ENCODE measurements at places on chromosomes 6 and 20.
A peak's percentile ranks its signal among the peaks of the same experiment; 100 is the strongest.

- no peak for DNase-seq
Measured at GRCh38 chr20:59165396-59165795, 1.8 kb downstream of the ZNF831 start.

GRCh38 chr6:129331450-129332138 lies 378.4 kb downstream of the ARHGAP18 start:
- DNase-seq, result peak; percentile 33

DNA sequence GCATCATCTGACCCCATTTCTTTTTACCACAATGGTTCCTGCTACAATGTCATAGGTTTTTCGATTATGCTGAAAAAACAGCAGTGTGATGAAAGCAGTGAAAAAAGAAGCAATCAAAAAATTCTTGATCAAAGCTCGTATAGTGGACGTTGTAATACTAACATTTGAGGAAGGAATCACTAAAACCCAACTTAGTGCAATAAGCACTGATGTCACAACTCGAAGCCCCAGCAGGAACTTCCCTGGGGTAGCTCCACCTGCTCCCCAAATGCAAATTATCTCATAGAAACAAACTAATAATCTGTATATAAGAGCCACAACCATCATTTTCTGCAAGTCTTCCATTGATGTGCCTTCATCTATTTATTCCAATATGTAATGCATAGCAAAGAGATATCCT lies 285.6 kb upstream of the SGK1 start:
- DNase-seq, result no peak

DNA sequence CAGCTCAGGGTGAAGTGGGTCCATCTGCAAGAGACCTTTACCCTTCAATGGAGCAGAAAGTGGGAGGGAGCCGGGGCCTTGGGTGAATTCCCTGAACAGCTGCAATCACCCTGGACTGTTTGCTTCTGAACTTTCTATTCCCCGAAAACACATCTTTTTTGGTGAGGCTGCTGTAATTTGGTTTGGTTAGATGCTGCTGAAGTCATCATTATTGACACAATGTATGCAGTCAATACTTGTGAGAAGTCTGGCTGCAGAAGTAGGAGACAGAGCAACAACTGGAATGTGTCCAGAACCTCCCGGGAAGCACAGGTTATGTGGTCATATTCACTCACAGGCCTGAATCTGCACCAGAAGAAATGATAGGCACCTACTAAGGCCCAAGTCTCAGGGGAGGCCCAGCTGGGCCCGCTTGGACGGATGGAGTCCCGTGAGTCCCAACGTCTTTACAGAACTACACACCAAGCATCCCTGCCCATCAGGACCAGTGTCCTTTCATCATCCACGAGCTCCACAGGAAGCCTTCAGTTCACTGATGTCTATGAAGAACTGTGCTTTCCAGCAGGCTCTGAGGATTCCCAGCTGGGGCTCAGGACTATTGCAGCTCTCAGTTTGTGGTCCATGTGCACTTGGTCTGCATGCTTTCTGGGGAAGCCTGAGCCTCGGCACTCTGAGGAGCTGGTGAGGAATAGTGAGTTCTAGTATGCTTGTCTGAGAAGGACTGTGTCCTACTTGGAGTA lies 177.6 kb downstream of the THBS2 start:
- no peak for DNase-seq

- no peak for DNase-seq
Measured at GRCh38 chr20:31822421-31823330, 3.5 kb downstream of the MYLK2 start.

GRCh38 chr6:81876971-81877370 lies 124.5 kb upstream of the TENT5A start:
- DNase-seq, result peak; percentile 23

GRCh38 chr6:57134954-57135353 lies 37.2 kb upstream of the BAG2 start:
- DNase-seq, result no peak

- no peak for DNase-seq
Measured at GRCh38 chr20:34544109-34544796, 14.3 kb upstream of the MAP1LC3A start.

All from fibroblast of skin of left quadriceps (primary cell).